Esophagus squamous epithelium (tissue), 5 donors: ENCODE measurements at places on chromosomes 7 and 10.

- DNase-seq, result no peak
Measured at GRCh38 chr7:69510114-69510513, 88.2 kb upstream of the AUTS2 start.

DNA sequence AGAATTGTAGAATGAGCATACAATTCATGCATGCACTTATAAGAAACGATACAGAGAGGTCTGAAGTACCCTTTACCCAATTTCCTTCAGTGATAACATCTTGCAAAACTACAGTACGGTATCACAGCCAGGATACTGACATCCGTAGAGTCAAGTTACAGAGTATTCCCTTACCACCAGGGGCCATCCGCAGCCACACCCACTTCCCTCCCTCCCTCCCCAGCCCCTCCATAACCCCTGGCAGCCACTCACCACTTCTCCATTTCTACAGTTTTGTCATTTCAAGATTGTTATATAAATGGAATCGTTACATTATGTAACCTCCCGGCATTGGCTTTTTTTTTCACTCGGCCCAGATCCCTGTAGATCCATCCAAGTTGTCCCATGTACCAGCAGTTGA lies 113.6 kb upstream of the RET start:
- DNase-seq, result no peak

- DNase-seq, result no peak
Measured at GRCh38 chr10:77643795-77644468, 6.3 kb upstream of the KCNMA1 start.

- DNase-seq, result no peak
Measured at GRCh38 chr10:17290226-17290625, 62.2 kb downstream of the VIM start.

GRCh38 chr7:55344840-55345239 lies 20.3 kb upstream of the LANCL2 start:
- no peak for DNase-seq

GRCh38 chr7:29969738-29970137 lies 19.9 kb downstream of the SCRN1 start:
- DNase-seq, result no peak

- no peak for DNase-seq
Measured at GRCh38 chr10:74025380-74025978, 27.6 kb downstream of the VCL start.

DNA sequence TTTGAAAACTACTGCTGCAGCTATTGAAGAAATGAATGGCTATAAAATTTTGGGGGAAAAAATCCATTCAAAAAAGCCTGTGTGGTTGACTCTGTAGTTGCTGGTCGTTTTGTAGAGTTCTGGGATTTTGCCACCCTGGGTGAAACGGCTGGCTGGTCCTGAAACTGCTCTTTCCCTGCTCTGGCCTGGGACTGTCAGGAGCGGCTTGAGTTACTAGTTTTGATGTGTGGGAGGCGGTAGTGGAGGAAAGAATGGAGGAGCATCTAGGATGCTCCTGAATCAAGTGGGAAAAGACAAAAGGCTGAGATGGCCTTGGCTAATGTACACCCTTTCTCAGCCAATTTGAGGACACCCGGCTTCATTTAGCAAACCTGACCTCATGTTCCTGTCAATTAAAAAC lies 72.5 kb downstream of the ZNF365 start:
- no peak for DNase-seq

DNA sequence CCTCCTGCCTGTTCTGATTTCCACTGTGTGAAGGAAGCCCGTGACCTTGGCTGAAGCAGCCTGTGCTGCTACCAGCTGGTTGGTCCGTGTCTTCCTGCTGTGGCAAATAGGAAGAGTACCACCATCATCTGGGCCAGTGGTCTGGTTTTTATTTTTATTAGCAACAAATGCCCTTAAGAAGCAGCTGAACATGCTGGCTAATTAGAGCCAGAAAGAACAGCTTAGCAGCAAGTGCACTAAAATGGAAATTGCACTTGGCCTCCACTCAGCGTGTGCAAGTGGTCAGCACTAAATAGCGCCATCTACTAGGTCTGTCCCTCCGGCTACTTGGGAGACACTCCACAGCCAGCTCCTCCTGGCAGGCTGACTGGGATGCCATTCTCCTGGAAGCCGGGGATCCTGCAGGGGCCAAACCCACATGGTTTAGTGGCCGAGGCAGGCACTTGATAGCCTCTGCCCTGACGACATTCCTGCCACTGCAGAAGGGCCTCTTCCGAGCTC lies 690.3 kb upstream of the FOXK1 start:
- no peak for DNase-seq

- DNase-seq, result no peak
Measured at GRCh38 chr7:11297126-11297625, 323.5 kb downstream of the PHF14 start.

DNA sequence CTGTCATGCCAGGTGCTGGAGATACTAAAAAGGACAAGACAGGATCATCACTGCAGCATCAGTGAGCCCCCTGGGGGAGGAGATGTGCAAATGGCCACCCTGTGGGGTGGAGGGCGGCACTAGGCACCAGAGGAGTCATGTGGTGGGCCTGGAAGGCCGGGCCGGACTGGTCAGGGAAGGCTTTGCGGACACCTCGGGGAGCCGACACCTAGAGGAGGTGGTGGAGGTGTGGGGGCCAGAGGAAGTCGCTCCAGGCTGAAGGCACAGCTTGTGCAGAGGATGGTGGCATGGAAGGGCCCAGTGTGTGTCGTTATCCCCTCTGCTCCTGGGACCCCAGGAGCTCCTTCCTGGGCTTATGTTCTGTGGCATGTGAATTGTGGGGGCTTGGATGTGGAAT lies 437.7 kb downstream of the RPS24 start:
- DNase-seq, result no peak

DNA sequence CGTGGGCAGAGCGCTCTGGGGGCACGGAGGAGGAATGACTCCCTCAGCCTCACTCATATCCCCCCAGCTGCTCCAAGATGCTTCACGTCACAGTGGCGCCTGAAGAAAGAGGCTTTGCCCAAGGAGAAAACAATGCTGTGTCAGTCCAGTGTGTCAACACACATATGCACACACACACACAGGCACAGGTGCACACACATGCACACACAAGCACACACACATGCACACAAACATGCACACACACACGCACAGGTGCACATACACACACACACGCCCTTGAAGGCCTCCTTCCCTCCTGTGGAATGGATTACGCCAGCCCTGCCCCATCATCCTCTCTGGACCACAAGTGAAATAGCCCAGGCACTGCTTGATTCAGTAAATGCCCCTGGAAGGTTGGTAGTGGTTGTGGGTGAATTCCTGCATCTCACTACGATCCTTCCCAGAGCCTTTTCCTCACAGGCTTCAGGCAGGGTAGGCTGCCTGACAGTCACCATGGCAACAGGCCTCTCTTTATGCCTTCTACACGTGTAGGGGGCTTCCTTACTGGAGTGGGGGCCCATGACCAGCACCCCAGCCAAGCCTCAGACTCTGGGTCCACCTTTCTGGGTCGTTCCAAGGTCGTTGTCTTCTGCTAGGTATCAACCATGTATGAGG lies 371.5 kb upstream of the PODXL start:
- DNase-seq, result no peak

GRCh38 chr10:11290156-11290890 lies 272.7 kb downstream of the CELF2 start:
- no peak for DNase-seq

DNA sequence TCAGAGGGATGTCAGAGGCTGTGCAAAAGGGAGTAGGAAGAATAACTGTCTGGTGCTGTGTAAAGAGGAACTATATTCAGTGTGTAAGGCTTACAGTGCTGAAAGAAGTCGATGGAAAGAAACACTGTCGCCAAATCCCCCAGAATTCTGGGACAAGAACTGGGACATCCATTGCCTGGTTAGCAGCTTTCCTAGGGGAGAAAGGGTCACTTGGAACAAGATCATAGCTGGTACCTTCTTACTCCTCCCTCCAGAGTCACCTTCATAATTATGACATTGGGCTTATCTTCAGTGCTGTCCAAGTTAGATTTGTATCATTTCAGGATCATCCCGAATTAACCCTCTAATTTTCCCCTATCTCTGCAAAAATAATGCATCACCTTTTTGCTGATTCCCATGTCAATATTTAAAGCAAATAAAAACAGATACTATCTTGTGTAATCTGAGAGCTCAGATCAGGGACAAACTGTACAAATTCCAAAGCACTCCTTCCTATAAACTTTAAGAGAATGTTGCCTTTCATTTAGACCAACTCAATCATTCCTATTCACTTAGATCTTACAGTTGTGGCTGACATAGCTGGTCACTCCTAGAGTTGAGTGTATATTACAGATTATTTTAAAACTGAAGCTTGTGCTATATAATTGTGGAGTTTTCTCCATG lies 96.5 kb downstream of the DNAH11 start:
- DNase-seq, result no peak
